ENCODE measurements at places on chromosomes 7 and 10.

DNA sequence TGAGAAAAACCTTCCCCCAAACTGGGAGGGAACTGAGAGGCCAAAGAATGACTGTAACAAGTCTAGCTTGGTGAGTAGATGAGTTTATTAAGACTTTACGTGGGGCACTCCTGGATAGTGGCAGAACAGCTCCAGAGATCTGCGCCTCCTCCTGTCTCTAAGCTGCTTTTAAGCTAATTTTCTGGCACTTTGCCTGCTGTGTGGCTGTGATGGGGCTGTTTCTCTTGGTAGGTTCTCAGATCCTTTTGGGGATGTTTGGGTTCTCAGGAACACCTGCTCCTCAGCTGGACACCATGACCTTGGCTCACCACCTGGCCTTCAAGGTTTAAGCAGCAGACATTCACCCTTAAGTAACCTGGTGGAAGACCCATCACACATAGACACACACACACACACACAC is 68.3 kb downstream of the AKR1E2 start:
- no peak for DNase-seq

DNA sequence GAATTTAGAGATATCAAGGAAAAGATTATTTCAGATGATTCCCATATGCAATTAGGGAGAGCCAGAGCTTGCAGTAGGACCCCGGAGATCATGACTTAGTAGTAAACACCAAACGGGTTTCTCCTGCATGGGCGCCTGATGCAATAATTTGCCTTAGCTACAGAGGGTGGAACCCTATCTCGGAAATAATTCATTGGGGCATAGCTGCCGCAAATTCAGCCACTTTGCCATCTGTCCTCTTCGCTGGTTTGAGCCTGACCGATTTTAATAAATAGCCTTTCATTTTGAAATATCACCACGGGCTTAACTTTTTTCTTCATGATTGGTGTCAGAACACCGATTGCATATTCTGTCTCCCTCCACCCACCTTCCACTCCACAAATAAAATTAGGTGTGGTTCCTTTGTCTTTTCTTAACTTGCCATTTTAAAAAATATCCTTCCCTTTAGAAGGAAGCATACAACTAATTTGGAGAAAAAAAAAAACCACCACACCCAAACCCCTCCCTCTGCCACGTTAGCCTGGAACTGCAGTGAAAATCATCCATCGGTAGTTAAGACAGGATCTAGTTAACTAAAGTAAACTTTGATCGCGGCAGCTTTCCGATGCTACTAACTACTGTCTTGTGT is 1.4 kb downstream of the GARS1 start:
- DNase-seq, result peak; percentile 43

DNA sequence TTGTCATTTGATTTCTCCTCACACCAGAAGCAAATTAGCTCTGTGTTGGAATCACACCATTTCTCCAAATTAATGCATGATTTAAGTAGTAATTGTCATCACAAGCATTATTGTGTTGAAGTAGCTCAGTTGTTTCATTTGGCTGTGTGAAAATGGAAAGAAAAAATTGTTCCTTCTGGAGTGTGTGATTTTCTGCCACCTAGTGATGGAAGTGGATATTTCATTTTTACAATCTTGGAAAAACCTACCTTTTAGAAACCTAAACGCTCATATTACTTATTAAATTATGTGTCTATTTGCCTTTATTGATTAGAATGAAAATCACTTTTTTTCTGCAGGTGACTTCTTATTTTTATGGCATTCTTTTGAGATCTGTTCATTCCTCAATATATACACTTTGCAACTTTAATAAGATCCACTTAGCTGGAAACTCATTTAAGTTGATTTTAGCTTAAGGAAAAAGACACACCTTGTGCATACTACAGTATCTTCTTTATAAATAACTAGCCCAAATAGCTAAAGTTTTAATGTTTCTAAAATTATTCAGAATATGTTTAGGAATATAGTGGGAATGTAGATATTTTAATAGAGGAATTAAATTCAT is 50.0 kb downstream of the SRI start:
- peak; percentile 34 for DNase-seq

GRCh38 chr7:130481898-130482297 is 10.0 kb upstream of the MEST start:
- DNase-seq, result no peak

DNA sequence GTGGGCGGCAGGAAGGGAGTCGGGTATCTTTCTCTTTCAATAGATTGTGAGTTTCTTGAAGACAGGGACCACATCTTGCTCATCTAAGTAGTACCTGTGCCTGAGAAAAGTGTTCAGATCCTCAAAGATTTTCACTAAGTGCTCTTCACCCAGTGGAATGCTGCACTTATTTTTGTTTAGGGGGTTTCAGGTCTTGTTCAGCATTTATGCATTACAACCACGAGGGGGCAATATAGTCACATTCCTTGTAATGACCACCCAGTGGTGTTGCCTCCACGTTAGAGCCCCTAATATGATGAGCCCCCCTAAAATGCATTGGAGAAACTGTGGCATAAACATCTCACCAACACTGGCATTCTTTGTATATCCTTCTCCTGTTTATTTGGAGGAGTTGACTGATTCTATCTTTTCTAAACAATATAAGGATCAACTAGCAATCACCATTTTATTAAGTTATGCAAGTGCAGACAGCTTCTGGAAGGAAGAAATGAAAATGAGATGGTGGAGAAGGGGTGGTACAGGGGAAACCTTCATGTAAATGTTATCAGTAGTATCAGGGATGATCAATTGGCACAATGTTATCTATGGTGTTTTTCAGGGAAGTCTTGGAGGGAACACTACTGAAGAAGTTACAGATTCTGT is 3.1 kb upstream of the PAPSS2 start:
- DNase-seq, result peak; percentile 84

Measured in GM23338 (cell line).